ENCODE measurements at places on chromosomes 3 and 15.

GRCh38 chr3:47752716-47753115 is 29.0 kb downstream of the SMARCC1 start:
- DNase-seq, result no peak

DNA sequence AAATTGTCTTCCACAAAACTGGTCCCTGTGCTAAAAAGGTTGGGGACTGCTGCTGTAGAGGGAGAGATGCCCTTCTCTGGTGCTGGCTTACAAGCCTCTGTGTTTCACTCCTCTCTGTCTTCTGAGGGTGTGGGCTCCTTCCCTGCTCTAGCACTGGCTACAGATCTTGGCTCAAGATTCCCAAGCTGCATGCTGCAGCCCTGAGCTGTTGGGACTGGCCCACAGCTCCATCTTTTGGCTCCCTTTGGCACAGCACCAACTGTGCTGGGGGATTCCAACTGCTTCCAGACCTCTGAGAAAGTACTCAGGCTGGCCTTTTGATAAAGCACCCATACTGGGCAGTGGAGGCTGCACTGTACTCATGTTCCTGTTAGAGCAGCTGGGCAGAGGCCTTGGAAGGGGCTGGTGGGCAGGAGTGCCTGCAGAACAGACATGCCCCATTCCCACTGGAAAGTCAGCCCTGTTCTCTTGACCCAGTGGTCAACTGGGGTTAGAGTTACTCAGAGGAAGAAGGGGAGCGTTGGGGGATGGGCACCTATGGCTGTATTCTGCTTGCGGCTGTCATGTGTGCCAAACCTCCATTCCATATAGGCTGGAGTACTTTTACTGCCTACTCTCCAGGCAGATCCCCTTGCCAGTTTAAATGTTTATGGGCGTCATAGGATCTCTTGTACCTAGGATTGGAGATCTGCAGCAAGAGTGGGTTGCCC is 55.7 kb downstream of the GALK2 start:
- peak; percentile 30 for DNase-seq

GRCh38 chr15:98715890-98716443 is 67.6 kb downstream of the IGF1R start:
- DNase-seq, result no peak

GRCh38 chr3:194218646-194219453 is 82.9 kb downstream of the HES1 start:
- DNase-seq, result no peak

Measured in nephron progenitor cell (in vitro differentiated cells).